ENCODE measurements at places on chromosomes 7 and 10.

DNA sequence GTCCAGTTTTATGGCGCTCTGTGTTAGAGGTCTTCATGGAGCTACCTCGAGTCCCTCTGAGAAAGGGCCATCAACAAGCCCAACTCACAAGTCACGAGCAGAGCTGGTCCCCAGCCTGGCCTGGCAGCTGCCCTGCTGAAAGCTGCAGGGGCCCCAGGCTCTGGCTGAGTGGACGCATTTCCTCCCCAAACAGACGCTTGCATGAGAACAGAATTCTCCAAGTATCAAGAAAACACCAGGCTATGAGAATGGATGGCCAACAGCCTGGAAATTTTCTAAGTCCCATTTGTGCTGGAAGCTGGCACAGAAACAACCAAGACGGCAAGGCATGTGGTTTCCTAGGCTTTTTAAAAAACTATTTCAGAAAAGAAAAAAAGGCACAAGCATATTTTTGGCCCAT, 114.8 kb downstream of the FAM53B start:
- no peak for DNase-seq

- DNase-seq: no peak
Measured at GRCh38 chr7:140165422-140165821, 11.4 kb downstream of the KDM7A start.

DNA sequence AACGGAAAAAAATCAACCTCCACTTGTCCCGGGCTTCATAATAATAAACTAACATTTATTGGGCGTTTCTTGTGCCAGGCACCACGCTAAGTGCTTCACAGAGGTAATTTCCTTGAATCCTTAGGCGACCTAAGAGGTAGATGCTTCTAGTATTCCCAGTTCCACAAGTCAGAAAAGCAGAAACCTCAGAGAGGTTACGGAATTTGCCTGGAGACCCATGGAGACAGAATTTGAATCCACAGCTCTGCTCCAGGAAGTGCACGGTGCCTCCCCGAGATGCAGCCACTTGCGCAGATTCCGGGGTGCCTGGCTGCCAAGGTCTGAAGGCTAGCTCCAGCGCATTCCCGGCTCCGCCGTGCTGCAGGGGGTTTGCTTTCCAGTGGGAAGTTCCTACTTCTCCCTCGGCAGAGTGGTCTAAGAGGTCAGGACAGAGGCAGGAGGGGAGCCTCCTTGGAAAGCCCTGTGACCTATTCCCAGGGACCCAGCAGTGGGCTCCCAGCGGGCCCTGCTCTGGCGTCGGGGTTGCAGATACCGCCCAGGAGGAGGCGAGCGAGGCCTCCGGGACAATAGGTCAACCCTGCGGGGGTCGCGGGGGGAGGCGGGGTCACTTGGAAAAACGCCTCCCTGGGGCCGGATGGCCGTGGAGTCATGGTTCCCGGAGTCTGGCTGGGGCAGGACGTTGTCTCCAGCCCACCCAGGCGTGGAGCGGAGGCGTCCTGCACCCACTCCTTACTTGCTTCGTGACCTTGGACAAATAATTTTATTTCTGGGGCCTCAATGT, 10.1 kb upstream of the NKX2-3 start:
- DNase-seq: no peak

DNA sequence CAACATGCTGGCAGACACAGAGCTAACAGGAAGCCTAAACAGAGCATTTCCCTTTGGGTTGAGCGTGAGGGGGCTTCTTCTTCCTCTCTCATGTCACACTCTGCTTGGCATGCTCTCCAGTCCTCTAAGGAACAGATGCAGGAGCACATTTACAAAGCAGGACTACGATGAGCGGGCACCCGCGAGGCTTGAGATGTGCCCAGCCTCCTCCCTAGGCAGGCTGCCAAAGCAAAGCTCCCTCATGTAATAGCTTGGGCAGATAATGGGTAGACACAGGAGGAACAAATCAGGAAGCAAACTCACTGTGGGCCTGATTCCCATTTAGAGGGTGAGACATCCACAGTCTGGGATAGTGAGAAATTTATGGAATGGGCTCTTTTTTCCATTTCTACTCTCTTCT, 519.1 kb downstream of the NRG3 start:
- peak; percentile 90 for DNase-seq

GRCh38 chr7:107345898-107346297, 124.0 kb upstream of the GPR22 start:
- DNase-seq: no peak

DNA sequence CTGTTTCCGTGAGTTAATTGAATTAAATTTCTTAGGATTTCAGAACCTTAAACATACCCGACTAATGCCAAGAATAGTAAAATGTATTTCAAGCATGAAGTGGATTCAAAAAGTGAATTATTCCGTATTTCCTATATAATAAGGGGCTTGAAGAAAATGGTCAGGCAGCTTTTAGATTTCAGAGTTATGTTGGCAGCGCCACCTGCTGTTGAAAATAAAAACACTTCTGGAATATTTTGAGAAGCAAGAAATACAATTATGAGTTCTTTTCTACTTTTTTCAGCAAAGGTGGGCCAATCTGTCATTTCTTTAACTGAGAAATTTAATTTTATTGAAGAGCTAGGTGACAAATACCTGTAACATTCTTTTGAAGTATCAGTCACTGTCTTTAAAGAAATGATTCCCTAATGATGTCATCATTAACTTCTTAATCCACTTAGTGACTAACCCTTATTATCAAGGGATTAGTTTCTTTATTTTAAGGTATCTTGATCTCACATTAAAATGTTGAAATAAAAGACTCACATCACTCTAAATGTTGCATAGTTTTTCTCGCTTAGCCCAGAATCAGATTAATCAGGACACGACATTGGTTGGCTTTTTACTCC, 36.6 kb upstream of the AGR3 start:
- peak; percentile 8 for DNase-seq

DNA sequence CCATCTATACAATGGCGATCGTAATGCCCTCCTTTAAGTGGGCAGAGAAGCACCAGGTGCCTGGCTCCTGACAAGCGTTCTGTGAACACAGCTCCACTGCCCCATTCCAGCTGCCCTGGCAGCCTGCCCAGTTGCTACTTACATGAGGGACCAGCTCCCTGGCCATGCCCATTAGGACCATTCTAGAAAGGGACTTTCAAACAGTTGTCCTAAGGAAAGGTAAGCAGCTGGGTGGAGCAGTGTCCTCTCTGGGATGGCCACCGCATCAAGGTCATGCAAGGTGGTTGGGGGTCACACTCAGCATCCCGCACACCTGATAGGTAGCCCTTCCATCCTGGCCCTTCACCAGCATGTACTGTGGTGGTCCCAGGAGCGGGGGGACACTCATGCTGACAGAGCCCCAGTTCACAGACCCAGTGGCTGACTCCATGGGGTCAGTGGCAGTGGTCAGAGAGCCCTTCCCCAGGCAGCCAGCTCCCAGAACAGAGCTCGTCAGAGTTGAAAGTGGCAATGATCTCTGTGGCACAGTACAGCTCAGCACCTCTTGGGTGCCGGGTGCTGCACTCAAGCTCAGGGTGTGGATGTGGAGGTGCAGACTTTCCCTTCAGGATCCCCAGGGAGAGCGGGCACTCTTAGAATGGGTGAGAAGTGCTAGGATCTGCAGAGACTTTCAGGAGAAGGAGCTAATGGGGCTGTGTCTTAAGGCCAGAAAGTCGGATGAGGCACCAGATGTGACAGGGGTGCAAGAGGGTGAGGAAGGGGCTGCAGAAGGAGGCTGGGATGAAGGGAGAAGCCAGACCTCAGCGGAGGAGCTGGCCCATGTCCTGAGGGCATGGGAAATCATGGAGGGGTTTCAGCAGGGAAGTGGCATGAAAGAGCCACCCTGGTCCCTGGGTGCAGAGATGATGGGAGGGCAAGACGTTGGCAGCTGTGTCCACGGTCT, 10.9 kb downstream of the MMRN2 start:
- no peak for DNase-seq

GRCh38 chr7:137850972-137851945, 4.5 kb upstream of the DGKI start:
- DNase-seq: no peak

DNA sequence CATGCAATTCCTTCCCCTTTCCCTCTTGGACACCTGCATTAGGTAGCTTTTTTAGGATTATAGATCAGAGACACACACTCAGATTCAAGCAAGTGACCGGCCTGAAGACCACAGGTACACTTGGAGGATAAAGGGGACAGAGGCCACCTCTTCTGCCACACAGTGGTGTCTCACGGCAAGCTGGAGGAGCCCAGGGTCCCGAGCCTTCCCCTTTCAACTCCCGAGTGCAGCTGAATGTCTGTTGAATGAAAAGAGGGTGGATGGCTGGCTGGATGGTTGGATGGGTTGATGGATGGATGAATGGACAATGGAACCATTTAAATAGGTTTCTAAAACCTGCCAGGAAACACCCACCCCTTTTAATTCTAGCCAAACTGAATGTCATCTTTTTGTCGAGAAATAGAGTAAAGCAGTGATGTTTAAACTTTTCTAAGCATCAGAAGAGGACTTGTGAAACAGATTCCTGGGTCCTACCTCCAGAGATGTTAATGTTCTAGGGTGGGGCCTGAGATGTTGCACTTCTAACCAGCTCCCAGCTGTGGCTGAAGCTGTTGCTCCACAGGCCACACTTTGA, 49.2 kb upstream of the ZMIZ1 start:
- no peak for DNase-seq

DNA sequence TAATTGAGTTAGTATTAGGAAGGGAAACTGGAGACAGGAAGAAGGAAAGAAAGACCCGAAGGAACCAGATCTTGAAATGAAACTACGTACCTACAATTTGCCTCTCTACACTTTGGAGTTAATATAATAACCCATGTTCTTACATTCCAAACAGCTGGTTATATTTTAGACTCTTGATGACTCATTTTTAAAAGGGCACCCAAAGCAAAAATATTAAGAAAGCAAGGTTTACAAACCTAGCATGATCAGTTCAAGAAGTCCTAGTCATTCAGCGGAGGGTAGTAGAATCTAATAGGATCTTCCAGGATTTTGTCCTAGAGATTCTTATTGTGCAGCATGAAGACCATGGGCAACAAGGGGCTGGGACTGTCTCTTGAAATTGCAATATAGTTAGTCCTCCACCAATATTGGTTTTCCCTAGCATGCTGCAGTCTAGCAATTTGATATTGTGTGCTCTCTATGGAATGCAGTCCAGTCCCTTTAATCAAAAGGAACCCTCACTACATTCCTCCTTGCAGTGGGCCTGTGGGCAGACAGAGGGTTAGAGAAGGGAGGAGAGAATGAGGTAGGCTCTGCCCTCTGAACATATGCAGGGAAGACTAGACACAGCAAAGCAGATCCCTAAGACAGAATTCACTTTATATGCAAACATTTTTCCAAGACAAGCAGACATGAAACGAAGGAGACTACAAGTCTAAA, 230.3 kb downstream of the INHBA start:
- no peak for DNase-seq

DNA sequence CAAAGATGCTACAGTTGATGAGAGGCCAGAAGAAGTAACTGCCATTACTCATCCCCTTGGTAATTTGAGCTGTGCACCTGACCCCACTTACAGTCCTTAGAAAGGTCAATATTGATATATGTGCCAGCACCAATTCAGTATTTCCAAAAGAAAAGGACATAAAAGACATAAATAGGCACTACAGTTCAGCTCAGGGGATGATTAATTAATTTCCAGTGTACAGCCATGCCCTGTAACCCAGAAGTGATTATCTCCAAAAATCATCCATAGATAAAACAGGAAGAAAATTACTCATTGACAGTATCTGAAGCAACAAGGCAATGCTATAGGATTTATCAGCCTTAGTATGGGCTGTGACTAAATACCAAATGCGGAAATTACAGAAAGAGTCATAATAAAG, 82.4 kb downstream of the PHYHIPL start:
- DNase-seq: no peak

GRCh38 chr10:94645285-94645684, 38.2 kb upstream of the CYP2C18 start:
- no peak for DNase-seq

DNA sequence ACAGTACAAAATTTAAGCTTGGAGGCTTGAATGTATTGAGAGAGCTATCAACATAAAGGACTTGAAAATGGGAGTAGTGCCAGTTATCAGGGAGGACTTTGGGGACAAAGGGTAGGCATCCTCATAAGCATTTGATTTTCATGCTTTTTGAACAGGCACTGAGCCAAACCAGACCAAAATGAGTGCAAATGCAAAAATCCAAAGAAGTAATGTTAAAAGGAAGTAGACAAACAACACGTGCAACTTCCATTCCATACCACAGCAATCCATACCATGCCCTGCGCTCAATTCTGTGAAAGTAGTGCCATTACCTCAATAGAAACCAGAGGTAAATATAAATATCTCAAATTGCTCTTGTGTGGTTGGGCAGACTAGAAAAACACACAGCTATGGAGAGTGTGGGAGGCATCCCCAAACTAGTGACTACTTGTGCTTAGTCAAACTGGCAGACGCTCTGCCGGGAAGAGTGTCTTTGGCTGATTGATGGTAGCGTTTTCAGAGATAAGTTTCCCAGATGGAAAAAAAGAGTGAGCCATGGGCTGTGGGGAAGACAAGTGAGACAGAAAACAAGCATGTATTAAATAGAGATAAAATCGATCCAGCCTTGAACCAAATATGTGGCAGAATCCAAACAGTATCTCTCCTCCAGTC, 161.5 kb downstream of the CREB5 start:
- no peak for DNase-seq

- no peak for DNase-seq
Measured at GRCh38 chr10:80173466-80173865, 31.9 kb downstream of the ANXA11 start.

DNA sequence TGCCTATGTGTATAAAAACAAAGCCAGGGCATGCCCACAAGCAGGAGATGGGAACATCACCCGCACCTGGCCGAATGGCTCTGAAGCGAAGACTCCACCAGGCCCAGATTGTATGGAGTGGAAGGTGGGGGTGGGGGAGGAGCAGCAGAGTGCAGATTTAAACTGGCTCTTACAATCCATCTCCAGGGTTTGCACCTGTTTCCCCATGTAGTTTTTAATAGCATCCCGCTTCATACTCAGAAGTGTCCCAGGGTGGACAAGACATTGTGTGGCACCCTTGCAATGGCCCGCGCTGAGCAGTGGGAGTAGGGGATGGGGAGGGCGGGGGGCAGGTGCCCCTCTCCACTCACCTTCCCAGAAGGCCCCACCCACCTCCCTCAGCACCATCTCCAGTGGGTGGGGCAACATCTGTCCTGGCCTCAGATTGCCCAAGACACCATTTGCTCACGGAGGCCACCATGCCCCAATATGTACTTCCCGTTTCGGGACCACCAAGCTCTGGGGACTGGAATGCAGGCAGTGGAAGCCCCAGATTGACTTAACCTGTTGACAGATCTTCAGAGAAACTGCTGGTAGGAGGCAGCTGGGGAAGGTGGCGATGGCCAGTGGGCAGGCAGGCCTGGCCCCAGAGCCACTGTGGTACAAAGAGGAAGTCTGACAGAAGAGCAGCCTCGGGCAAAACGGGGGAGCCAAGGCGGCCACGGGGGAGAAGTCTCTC, 23.0 kb downstream of the VSIR start:
- DNase-seq: no peak
